ENCODE measurements at places on chromosomes 13 and 19. TPM values are rescaled to one million over a fixed set of nuclear protein-coding genes. Genes with fewer than 3 reads are reported as not detected.
A peak's percentile ranks its signal among the peaks of the same experiment; 100 is the strongest.

DNA sequence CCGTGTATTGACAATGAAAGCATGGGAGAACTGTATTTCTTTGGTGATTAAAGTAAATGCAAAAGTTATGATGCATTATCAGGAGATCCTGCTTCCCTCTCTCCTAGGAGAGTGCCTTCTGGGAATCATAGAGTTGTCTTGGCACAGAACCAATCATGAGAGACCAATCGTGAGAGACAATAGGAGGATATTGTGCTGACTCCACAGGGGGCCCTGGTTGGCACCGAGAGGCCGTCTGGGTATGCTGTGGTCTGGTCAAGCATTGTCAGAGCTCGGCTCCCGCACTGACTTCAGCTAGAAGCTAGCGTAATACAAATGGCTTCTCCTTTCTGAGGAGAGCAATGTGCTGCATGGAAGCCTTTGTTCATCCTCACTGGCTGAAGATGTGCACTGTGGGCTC lies 131.5 kb upstream of the GJB6 start:
- no peaks in the 10 kb centered on the region for H3K36me3 ChIP-seq
- no peak overlapping the region for H3K27ac ChIP-seq
- peaks cover 3% of the 10 kb centered on the region for H3K27me3 ChIP-seq
- DNase-seq = no peak

The CEACAM16 gene
- total RNA-seq = not detected

- H3K36me3 ChIP-seq = no peaks in the 10 kb centered on the region
- H3K4me3 ChIP-seq = no peak overlapping the region
- DNase-seq = no peak
- H3K27ac ChIP-seq = no peak overlapping the region
- H3K27me3 ChIP-seq = no peaks in the 10 kb centered on the region
Observed at GRCh38 chr13:54845351-54845965, 1816.8 kb downstream of the OLFM4 start.

DNA sequence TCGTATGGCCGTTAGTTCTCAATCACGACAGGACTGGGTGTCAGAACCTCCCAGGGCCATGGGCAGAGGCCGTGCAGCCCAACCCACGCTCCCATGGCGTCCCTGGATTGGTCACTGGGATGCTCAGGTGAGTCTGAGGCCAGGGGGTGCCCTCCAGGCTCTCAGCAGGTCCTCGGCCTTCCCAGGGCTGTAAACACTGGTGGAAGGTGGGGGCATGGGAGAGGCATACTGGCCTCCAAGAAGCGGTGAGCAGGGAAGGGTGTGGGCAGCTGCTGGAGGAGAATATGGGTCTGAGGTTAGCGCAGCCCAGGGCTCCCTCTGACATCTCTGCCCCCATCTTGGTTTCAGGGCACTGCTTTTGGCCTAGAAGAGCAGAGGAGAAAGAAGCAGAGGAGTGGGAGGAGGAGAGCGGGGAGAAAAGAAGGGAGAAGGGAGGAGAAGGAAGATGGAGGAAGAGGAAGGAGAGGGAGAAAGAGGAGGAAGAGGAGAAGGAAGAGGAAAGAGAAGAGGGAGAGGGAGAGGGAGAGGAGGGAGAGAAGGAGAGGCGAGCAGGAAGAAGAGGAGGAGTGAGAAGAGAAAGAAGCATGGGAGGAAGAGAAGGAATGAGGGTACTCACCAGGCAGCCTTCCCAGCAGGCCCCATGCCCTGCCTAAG lies 62.3 kb downstream of the CEBPG start:
- no peak overlapping the region for H3K4me3 ChIP-seq
- H3K36me3 ChIP-seq = no peaks in the 10 kb centered on the region
- no peak for DNase-seq
- no peak overlapping the region for H3K27ac ChIP-seq

The OR4F17 gene
- total RNA-seq = not detected

- H3K36me3 ChIP-seq = no peaks in the 10 kb centered on the region
- no peak overlapping the region for H3K27ac ChIP-seq
- H3K27me3 ChIP-seq = no peaks in the 10 kb centered on the region
- H3K4me3 ChIP-seq = no peak overlapping the region
Observed at GRCh38 chr19:33492951-33493350, 28.6 kb downstream of the PEPD start.

GRCh38 chr13:110301083-110301482 lies 5.9 kb downstream of the COL4A1 start:
- H3K27ac ChIP-seq = no peak overlapping the region
- H3K27me3 ChIP-seq = no peaks in the 10 kb centered on the region
- H3K4me3 ChIP-seq = no peak overlapping the region

- no peaks in the 10 kb centered on the region for H3K4me1 ChIP-seq
- H3K4me3 ChIP-seq = no peak overlapping the region
- no peaks in the 10 kb centered on the region for H3K27me3 ChIP-seq
Observed at GRCh38 chr13:30017880-30018279, 167.5 kb upstream of the UBL3 start.

The LILRA1 gene
- total RNA-seq = not detected

- peak; percentile 62 for DNase-seq
- H3K27me3 ChIP-seq = no peaks in the 10 kb centered on the region
- no peaks in the 10 kb centered on the region for H3K36me3 ChIP-seq
- peak within 1 kb of the TSS; percentile 77 for H3K4me3 ChIP-seq
- peak within 1 kb of the TSS; percentile 66 for H3K27ac ChIP-seq
Observed at GRCh38 chr19:42301646-42302203, at the start of gene PRR19. Gene PRR19, plus strand, starts transcription at chr19:42302132. Its CDS starts 7,453 bp downstream, at chr19:42309585.

GRCh38 chr13:112583592-112584277 lies 4.2 kb downstream of the TUBGCP3 start:
- H3K27ac ChIP-seq = peak overlapping the region; percentile 63
- peaks cover 4% of the 10 kb centered on the region for H3K36me3 ChIP-seq
- H3K4me3 ChIP-seq = no peak overlapping the region
- peaks cover 43% of the 10 kb centered on the region for H3K4me1 ChIP-seq
- H3K27me3 ChIP-seq = no peaks in the 10 kb centered on the region
- DNase-seq = peak; percentile 80

DNA sequence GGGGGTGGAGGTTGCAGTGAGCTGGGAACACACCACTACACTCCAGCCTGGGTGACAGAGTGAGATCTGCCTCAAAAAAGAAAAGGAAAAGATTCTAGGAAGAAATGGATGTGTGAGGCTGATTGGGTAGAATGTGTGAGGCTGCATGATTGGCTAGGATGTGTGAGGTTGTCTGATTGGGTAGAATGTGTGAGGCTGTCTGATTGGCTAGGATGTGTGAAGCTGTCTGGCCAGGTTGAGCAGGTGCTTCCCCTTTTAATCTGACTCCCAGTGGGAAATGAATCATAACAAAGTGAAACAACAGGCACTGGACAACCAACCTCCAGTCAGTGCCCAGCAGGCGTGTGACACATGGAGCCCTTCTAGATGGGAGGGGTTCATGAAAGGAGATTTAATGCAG lies 14.7 kb downstream of the C13orf46 start:
- no peak overlapping the region for H3K4me3 ChIP-seq
- no peak for DNase-seq
- H3K27me3 ChIP-seq = no peaks in the 10 kb centered on the region
- H3K4me1 ChIP-seq = no peaks in the 10 kb centered on the region

The ATP8B3 gene
- 6.0 TPM for total RNA-seq

DNA sequence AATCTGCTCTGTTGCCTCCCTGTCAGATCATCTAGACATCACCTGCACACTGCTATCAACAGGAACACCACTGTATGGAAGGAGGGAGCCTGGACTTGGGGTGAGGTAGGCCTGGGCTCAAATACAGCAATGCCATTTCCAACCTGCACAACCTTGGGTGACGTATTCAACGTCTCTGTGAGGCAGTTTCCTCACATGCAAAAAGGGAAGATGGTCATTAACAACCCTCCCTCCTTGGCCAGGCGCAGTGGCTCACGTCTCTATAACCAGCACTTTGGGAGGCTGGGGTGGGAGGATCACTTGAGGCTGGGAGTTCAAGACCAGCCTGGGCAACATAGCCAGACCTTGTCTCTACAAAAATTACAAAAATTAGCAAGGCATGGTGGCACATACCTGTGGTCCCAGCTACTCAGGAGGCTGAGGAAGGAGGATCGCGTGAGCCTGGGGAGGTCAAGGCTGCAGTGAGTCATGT lies 13.1 kb downstream of the XRCC1 start:
- H3K4me1 ChIP-seq = peaks cover 5% of the 10 kb centered on the region
- no peaks in the 10 kb centered on the region for H3K27me3 ChIP-seq
- no peak overlapping the region for H3K4me3 ChIP-seq
- DNase-seq = no peak
- H3K27ac ChIP-seq = no peak overlapping the region

GRCh38 chr19:17648097-17648660 lies 40.0 kb downstream of the UNC13A start:
- H3K27ac ChIP-seq = no peak overlapping the region
- H3K27me3 ChIP-seq = no peaks in the 10 kb centered on the region
- H3K36me3 ChIP-seq = no peaks in the 10 kb centered on the region
- H3K4me3 ChIP-seq = no peak overlapping the region
- peak; percentile 59 for DNase-seq

GRCh38 chr13:80249516-80250212 lies 91.3 kb downstream of the SPRY2 start:
- no peak overlapping the region for H3K27ac ChIP-seq
- H3K4me1 ChIP-seq = no peaks in the 10 kb centered on the region
- H3K4me3 ChIP-seq = no peak overlapping the region
- no peak for DNase-seq

GRCh38 chr13:32951580-32951979 lies 64.6 kb upstream of the KL start:
- H3K27ac ChIP-seq = no peak overlapping the region
- H3K36me3 ChIP-seq = no peaks in the 10 kb centered on the region
- no peaks in the 10 kb centered on the region for H3K27me3 ChIP-seq
- H3K4me1 ChIP-seq = no peaks in the 10 kb centered on the region

DNA sequence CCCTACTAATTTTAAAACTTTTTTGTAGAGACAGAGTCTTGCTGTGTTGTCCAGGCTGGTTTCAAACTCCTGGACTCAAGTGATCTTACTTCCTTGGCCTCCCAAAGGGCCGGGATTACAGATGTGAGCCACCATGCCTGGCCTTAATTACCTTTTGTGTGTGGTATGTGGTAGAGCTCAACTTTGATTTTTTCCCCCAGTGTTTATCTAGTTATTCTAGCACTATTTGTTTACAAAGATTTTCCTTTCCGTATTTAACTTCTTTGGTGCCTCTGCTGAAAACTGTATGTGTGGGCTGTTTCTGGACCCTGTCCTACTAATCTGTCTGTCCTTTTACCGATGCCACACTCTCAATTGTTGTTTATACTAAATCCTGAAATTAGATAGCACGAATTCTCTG lies 9.4 kb upstream of the ERCC5 start:
- H3K4me1 ChIP-seq = no peaks in the 10 kb centered on the region
- no peak for DNase-seq
- no peak overlapping the region for H3K4me3 ChIP-seq
- H3K27me3 ChIP-seq = no peaks in the 10 kb centered on the region
- H3K27ac ChIP-seq = no peak overlapping the region

- no peak overlapping the region for H3K4me3 ChIP-seq
- no peaks in the 10 kb centered on the region for H3K27me3 ChIP-seq
- H3K4me1 ChIP-seq = peaks cover 18% of the 10 kb centered on the region
- DNase-seq = peak; percentile 45
- H3K36me3 ChIP-seq = peaks cover 17% of the 10 kb centered on the region
Observed at GRCh38 chr13:28246891-28247290, 108.5 kb downstream of the PAN3 start.

- no peak for DNase-seq
- H3K4me1 ChIP-seq = no peaks in the 10 kb centered on the region
- no peak overlapping the region for H3K4me3 ChIP-seq
- H3K27ac ChIP-seq = no peak overlapping the region
- H3K27me3 ChIP-seq = no peaks in the 10 kb centered on the region
- no peaks in the 10 kb centered on the region for H3K36me3 ChIP-seq
Observed at GRCh38 chr13:87537951-87538350, 133.2 kb upstream of the SLITRK5 start.

The ZNF540 gene
- total RNA-seq = 8.7 TPM

GRCh38 chr19:58548859-58549663 lies 5.2 kb downstream of the TRIM28 start:
- no peak for DNase-seq
- H3K4me3 ChIP-seq = no peak overlapping the region
- peaks cover 23% of the 10 kb centered on the region for H3K36me3 ChIP-seq
- H3K4me1 ChIP-seq = peaks cover 28% of the 10 kb centered on the region
- H3K27me3 ChIP-seq = no peaks in the 10 kb centered on the region

GRCh38 chr13:47678201-47678968 lies 322.7 kb downstream of the SUCLA2 start:
- no peaks in the 10 kb centered on the region for H3K27me3 ChIP-seq
- H3K27ac ChIP-seq = no peak overlapping the region
- no peak for DNase-seq
- H3K36me3 ChIP-seq = no peaks in the 10 kb centered on the region

DNA sequence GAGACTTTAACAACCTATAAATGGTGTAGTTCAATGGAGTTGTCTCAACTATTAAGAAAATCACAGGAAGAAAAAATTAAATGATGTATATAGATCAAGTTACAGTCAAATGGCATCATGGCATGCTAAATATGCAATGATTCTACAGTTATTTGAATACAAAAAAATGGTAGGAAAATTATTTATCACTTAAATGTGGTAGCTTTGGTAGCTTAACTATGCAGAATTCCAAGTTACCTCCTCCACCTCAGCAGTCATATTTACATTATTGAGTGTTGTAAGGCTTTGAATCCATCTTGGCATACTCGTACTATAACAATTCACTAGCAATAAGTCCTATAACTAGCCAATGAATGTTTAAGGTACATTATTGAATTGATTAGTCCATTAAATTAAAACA lies 36.8 kb downstream of the CAB39L start:
- H3K4me1 ChIP-seq = peaks cover 3% of the 10 kb centered on the region
- no peaks in the 10 kb centered on the region for H3K27me3 ChIP-seq
- no peak overlapping the region for H3K27ac ChIP-seq
- peaks cover 3% of the 10 kb centered on the region for H3K36me3 ChIP-seq
- H3K4me3 ChIP-seq = no peak overlapping the region
- no peak for DNase-seq

- DNase-seq = peak; percentile 84
- H3K27ac ChIP-seq = no peak overlapping the region
- no peaks in the 10 kb centered on the region for H3K36me3 ChIP-seq
- peak overlapping the region; percentile 37 for H3K4me3 ChIP-seq
- no peaks in the 10 kb centered on the region for H3K27me3 ChIP-seq
Observed at GRCh38 chr19:13234518-13234917, 84.3 kb downstream of the IER2 start.

DNA sequence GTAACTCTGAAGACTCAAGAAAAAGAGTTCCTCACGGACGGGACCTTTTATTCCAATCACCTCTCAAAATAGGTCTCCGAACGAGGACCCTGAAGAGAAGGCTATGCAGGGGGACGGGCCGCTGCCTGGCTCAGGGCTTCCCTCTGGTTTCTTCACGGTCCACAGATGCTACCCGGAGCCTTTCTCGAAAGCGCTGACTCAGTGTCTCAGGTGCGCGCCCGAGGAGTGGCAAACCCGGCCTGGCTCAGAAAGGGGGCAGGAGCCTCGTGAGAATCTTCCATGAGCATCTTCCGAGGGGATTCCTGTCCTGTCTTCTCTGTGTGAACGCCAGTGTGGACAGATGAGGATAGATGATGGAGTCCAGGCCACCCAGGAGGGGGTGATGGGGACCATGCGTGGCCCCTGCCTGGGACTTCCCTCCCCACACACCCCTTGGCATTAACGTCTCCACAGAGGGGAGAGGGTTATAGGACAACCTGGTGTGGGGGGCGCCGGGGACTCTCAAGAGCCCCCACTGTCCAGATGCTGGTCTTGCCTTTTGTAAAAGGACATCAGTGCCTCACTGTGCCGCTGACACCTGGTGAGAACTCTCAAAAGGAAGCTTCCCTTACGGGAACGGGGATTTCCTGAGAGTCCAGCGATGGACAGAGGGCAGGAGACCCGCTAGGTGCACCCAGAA lies 16.5 kb downstream of the LSM4 start:
- no peak for DNase-seq
- H3K36me3 ChIP-seq = no peaks in the 10 kb centered on the region
- H3K4me3 ChIP-seq = no peak overlapping the region
- peak overlapping the region; percentile 94 for H3K27ac ChIP-seq

- H3K4me1 ChIP-seq = no peaks in the 10 kb centered on the region
- H3K27me3 ChIP-seq = no peaks in the 10 kb centered on the region
- H3K4me3 ChIP-seq = no peak overlapping the region
- H3K27ac ChIP-seq = no peak overlapping the region
- DNase-seq = no peak
Observed at GRCh38 chr13:69008499-69008898, 1099.1 kb upstream of the ATXN8OS start.
